ENCODE measurements at places on chromosomes 5 and 9. TPM values are rescaled to one million over a fixed set of nuclear protein-coding genes. Genes with fewer than 3 reads are reported as not detected.
A peak's percentile ranks its signal among the peaks of the same experiment; 100 is the strongest.

DNA sequence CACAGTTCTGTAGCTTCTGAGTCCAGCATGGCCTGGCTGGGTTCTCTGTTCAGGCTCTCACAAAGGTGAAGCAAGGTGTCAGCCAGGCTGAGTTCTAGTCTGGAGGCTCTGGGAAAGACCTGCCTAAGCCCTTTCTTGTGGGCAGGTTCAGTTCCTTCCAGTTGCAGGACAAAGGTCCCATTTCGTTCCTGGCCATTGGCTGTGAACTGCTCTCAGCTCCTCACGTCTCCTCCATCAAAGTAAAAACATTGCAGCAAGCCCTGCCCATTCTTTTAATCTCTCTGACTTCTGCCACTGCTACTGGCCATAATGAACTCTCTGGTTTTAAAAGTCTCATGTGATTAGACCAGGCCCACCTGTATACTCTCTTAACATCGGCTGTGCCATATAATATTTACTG lies 61.6 kb upstream of the BARX1 start:
- no peak for DNase-seq

GRCh38 chr5:36108758-36109460 lies 42.2 kb upstream of the UGT3A2 start:
- no peak for DNase-seq

- DNase-seq, result peak; percentile 40
These were observed at the start of gene ABITRAM for GRCh38 chr9:108934323-108934893. TSS of gene ABITRAM (plus strand) at chr9:108934400. CDS start at chr9:108934487, 87 bp downstream.

GRCh38 chr9:127162046-127162863 lies 39.8 kb upstream of the ANGPTL2 start:
- DNase-seq, result no peak

GRCh38 chr9:101097210-101097609 lies 68.7 kb downstream of the PLPPR1 start:
- DNase-seq, result no peak

DNA sequence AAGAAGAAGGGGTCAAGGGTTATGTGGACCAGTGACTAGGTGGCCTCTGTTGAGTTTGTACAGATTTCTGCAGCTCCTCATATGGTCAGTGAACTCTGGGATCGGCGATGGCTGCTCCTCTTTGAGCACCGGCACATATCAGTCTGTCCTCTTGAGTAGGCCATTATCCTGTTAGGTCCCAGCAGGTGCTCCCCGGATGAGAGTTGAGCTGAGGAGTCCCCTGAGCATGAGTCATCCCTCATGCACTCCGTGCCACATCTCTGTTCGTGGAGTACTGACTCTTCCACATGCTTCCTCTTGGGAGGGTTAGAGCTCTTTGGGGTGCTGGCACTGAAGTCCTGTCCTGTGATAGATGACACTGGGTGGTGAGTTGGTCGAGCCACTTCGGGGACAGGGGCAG lies 143.7 kb downstream of the PTTG1 start:
- no peak for DNase-seq

Gene GALNT12
- total RNA-seq, result 1.2 TPM

Gene CDH10
- total RNA-seq, result 0.07 TPM

Gene SEMA4D
- 2.8 TPM for total RNA-seq

Gene ARL10
- total RNA-seq, result 9.2 TPM

Gene LCN1
- not detected for total RNA-seq

Gene IZUMO3
- not detected for total RNA-seq
